H1 (cell line): ENCODE measurements at places on chromosomes 16 and 17. TPM values are rescaled to one million over a fixed set of nuclear protein-coding genes. Genes with fewer than 3 reads are reported as not detected.

DNA sequence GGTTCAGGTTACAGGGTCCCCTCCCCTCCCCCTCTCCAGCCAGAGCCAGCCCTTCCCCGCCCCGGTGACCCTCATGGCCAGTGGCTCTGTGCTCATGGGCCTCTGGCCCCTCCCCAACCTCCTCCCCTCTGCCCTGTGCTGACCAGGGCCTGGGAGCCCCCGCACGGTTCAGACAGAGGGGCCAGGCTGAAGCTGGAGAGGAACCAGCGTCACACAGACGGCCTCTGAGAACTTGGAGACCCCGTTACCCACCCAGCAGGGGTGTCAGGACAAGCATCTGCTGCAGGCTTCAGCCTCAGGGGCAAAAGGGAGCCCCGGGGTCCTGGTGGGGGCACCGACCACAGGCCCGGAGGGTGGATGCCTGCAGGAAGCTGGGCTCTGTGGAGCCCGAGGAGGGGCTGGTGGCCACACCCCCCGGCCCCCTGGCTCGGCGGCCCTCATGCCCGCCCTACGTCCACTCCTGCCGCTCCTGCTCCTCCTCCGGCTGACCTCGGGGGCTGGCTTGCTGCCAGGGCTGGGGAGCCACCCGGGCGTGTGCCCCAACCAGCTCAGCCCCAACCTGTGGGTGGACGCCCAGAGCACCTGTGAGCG lies at the start of gene WFIKKN1:
Gene WFIKKN1, plus strand, starts transcription at position 171 of the 591 bp plus-strand sequence. Its CDS starts 269 bp downstream, at position 440.
- peak within 1 kb of the TSS; percentile 61 for H3K4me3 ChIP-seq
- peak; percentile 85 for DNase-seq
- H3K4me1 ChIP-seq, result peaks cover 29% of the 10 kb centered on the region

GRCh38 chr17:62900096-62900495 lies 65.9 kb upstream of the TANC2 start:
- no peaks in the 10 kb centered on the region for H3K27me3 ChIP-seq
- no peaks in the 10 kb centered on the region for H3K4me1 ChIP-seq
- H3K36me3 ChIP-seq, result no peaks in the 10 kb centered on the region
- H3K27ac ChIP-seq, result no peak overlapping the region
- DNase-seq, result no peak

DNA sequence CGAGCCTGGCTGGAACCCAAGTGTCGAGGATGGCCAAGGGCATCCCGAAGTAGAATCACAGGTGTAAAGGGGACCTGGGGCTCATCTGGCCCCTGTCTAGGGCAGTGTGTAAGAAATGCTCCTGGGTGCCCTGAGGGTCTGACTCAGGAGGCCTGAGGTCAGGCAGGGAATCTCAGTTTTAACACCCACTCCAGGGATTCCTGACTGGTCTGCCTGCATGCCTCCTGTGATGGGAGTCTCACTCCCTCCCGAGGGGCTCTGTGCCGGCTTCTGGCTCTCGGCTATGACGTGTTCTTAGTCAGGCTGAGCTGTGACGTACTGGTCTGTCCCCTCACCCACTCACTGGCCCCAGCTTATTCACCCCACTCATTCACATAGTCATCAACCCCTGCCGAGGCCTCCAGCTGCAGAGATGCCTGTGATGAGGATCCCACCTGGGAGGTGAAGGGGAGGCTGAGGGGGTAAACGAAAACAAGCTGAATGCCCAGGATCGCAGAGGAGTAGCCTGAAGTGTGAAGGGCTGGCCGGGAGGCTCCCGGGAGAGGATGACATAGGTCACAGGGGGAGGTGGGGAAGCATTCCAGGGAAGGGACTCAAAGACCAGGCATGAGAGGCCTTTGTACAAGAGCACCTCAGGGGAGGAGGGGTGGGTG lies 23.8 kb downstream of the FAM83G start:
- peaks cover 4% of the 10 kb centered on the region; the same call in 1 of the 2 replicates for H3K4me1 ChIP-seq
- no peak overlapping the region for H3K4me3 ChIP-seq
- no peaks in the 10 kb centered on the region for H3K27me3 ChIP-seq

DYNLRB2 gene
- total RNA-seq, result not detected in 2 replicates

GRCh38 chr16:24624102-24624501 lies 84.7 kb downstream of the RBBP6 start:
- no peak overlapping the region for H3K27ac ChIP-seq
- no peaks in the 10 kb centered on the region for H3K27me3 ChIP-seq
- H3K4me1 ChIP-seq, result no peaks in the 10 kb centered on the region

PIPOX gene
- 55.5 and 57.2 TPM in 2 replicates for total RNA-seq

LLGL2 gene
- 64.5 and 66.6 TPM in 2 replicates for total RNA-seq

ITGAD gene
- total RNA-seq, result not detected in 2 replicates
